NCI-H187 treated with DMSO at 0.1 percent for 48 hours (cell line): ENCODE measurements at places on chromosomes 6 and 20.

DNA sequence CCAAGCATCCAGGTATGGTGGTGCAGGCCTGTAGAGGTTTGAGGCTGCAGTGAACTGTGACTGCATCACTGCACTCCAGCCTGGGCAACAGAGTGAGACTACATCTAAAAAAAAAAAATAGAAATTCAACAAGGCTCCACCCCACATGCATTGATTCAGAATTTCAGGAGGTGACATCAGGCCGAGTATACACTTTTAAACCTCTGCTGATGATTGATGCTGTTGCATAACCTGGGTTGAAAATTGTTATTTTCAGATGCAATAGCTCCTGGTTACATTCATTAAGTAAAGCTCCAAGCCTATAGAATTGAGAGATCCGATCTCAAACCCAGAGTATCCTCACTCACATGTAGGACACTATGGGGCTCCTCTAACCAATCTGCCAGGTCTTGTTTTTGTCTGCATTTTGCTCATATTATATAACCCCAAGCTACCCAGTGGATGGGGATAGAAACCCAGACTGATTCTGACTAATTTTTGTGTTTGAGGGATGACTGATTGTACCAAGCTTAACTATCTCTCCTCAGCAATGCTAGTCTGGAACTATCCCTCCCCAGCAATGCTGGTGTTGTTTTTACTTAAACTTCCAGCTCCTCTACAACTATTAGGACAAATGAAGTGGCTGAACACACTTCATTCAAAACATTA, 123.5 kb upstream of the PREP start:
- no peak for DNase-seq

GRCh38 chr20:46178891-46179290, 60.8 kb downstream of the CD40 start:
- no peak for DNase-seq

- no peak for DNase-seq
Measured at GRCh38 chr6:31094389-31094881, 17.9 kb downstream of the C6orf15 start.

DNA sequence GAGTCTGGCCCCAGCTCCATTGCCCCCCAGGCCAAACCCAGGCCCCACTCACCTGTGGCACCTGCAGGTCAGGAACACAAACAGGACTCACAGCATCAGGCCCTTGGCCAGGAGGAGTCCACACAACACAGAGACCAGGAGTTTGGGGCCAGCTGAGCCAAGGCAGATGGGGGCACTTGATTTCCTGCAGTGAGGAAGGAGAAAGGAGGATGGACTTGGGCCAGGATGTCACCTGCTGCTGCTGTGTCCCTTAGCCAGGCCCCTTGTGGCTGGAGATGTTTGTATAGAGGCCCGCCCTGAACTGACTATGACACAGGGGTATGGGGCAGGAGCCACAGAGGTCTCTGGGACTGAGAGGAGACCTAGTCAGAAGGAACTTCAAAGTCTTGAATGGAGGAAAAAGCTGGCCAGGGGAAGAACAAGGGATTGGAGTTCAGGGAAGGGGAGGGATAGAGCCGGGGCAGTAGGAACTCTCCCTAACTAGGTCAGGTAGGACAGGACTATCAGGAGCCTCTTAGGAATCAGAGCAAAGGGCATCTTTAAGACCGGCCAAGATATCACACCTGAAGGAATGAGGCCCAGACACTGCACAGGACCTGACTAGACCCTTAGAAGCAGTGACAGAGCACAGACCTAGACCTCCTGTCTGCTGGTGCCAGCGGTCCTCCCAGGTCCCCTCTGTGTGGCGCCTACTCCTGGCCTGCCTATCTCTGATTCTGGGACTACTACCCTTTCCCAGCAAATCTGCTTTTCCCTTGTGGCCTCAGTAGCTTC, 8.8 kb upstream of the TREML2 start:
- DNase-seq = no peak

DNA sequence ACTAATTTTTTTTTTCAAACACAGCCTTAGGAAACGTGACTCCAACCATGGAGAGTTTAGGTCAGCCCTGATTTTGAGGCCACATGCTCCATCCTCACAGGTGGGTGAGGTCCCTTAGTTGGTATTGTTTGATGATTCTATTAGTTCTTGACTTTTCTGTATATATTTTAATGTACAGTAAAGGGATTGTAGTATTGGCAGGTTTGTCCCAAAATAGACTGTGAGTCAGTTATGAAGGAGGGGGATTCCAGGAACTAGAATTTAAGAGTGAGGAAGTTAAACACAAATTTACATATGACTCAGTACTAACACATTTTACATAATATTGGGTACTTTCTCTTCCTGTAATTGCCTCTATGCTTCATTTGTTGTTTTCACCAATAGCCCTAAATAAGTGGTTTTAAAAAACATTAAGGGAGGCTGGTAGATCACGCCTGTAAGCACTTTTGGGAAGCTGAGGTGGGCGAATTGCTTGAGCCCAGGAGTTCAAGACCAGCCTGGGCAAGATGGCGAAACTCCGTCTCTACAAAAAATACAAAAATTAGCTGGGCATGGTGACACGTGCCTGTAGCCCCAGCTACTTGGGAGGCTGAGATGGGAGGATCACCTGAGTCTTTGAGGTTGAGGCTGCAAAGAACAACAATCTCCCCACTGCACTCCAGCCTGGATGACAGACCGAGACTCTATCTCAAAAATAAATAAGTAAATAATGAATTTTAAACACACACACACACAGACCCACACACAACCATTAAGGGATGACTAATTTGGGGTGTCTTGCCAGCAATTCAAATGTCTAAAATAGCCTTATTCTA, 81.8 kb downstream of the SGK1 start:
- no peak for DNase-seq

DNA sequence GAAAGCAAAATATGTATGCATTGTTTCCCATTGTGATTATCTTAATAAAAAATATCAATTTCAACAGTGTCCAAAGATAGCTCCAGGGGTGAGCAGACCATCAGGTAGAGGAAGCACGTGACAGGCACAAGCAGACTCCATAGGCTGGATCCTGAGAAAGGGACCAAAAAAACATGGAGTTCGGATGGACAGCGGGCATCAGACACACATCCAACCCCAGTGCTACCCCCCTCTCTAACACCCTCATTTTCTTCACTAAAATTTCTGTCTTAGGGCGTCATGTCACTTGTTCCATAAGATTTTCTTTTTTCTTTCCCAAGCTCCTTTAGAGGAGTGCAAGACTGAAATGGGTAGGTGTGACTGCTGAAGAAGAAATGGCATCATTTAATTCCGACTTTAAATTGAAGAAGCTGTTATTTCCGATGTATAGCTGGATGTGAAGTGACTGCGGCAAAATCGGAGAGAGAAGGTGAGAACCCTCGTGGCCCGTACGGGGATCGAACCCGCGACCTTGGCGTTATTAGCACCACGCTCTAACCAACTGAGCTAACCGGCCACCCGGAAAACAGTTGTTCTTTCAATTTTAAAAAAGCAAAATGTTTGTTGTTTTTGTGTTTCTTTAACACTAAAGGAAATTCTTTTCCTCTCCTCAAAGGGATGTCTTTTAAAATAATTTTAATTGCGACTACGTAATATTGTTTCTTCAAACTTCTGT, 10.3 kb upstream of the PRSS16 start:
- no peak for DNase-seq

DNA sequence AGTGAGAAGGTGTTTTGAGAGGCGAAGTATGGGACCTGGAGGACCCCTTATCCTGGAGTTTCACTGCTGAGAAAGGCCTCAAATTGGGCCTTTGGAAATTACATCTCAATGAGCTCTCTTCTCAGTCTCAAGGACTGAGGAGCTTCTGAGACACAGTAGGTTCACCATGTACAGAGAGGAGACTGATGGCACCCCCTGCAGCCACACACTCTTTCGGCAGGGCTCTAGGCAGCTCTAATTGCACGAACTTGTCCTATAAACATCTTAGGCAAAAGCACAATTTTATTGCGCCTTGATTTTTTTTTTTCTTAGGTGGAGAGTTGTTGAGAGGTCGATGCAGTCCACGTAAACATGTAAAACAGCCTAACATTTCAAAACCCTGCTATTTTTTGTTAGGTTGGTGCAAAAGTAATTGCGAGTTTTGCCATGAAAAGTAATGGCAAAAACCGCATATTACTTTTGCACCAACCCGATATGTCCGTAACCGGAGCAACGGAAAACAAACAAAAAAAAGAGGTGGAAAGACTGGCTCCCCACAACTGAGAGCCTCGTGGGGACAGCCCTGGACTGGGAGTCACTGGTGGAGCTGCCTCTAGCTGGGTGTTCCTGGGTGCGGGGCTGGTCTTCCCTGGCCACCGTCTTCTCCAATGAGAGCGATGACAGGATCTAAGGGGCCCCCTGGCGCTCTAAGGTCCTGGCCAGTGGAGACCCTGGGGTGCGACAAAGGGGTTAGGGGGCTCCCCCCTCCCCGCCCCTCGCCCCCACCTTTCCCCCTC, 84.0 kb upstream of the EYA2 start:
- no peak for DNase-seq

DNA sequence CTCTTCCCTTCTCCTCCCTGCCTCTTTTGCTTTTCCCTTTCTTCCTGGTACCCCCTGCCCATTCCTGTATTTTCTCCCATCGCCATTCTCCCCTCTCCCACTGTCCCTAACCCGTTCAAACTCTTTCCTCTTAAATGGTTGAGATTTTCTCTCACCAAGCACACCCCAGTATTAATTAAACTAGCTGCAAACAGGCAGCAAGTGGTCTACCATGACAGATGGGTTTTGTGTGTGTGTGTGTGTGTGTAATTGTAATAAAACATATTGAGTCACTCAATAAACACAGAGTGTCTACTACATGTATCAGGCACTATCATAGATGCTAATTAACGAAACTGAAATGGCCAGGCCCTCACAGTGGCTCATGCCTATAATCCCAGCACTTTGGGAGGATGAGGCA, 6.7 kb downstream of the RAET1E start:
- DNase-seq = no peak
